ENCODE measurements at places on chromosomes 4 and X.

GRCh38 chr4:110278127-110278526 lies 79.7 kb upstream of the ELOVL6 start:
- DNase-seq, result no peak

- DNase-seq, result no peak
Observed at GRCh38 chr4:95077864-95078263, 320.1 kb downstream of the BMPR1B start.

DNA sequence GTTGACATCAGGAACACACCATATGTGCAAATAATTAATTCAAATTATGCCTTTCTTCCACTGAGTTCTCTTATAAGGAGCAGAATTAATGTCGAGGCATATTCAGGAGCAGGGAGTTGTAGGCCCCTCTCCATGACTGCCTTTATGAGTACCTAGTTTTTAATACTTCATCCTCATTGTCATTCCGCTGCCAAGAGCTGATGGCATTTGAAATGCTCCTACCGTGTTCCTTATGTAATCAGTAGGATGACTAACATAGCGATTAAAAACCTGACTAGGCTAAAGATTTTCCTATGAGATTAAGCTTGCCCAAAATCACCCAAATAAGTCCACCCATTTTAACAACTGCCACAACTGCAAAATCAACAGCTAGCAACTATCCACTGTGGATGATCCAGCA lies 220.6 kb downstream of the DHX15 start:
- DNase-seq, result no peak

- no peak for DNase-seq
Observed at GRCh38 chrX:17292111-17292527, 82.9 kb upstream of the NHS start.

GRCh38 chrX:27583976-27584375 lies 6.2 kb upstream of the DCAF8L2 start:
- no peak for DNase-seq

GRCh38 chrX:5117816-5118215 lies 1110.9 kb downstream of the NLGN4X start:
- DNase-seq, result no peak

Measured in GM12891 (cell line).